ENCODE measurements at places on chromosomes 16 and 17. TPM values are rescaled to one million over a fixed set of nuclear protein-coding genes. Genes with fewer than 3 reads are reported as not detected.
A peak's percentile ranks its signal among the peaks of the same experiment; 100 is the strongest.

- no peak for DNase-seq
Measured at GRCh38 chr17:80762076-80762475, 217.4 kb downstream of the RPTOR start.

GRCh38 chr17:70270554-70270953 is 101.2 kb downstream of the KCNJ2 start:
- DNase-seq: no peak

GRCh38 chr16:19804538-19805323 is 79.9 kb downstream of the GPRC5B start:
- peak; percentile 65 for DNase-seq

- no peak for DNase-seq
Measured at GRCh38 chr17:41421617-41422016, 2.8 kb downstream of the KRT37 start.

DNA sequence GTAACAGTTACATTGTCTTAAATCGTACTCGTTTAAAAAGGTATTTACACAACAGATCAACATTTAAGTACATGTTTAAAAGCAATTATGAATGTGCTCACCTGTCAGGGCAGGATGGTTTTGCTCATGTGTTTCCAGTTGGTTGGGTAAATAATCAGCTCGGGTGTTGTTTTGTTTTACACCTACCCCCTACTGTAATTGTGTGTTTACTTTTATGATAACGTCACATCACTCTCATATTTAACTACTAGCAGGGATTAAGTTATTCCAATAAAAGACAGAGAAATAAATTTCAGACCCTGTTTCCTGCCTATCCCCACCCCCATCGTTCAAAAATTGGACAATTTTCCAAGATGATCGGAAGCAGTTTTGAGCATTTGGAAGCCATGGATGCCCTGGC is 390.2 kb downstream of the SEC14L1 start:
- no peak for DNase-seq

DNA sequence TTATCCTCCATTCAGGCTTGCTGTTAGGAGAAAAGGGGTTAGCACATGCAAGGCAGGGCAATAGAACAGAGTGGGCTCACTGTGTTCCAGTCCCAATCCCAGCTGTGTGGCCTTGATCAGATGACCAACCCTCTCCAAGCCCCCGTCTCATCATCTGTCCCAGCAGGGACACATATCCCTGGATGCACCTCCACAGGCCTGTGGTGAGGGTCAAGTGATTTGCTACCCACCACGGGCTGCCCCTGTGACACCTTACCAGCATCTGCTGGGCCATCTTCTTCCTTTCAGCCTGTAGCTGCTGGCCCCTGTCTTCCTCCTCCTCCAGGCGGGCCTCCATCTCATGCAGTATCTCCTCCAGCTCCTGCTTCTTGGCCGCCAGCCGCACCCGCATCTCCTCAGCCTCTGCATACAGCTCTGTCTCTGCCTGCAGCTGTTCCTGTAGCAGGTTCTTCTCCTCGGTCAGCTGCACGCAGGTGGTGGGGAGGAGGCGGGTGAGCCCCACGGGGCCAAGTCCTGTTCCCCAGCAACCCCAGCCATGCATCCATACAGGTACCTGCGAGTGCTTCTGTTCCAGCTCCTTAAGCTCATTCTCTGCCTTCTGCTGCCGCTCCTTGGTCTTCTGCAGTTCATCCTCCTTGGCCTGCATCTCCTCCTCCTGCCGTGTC is 91.3 kb downstream of the NDE1 start:
- DNase-seq: no peak

GRCh38 chr16:56742030-56742984 is 12.4 kb downstream of the NUP93 start:
- no peak for DNase-seq

KPNA2 gene
- 21.3 TPM for total RNA-seq
